ENCODE measurements at places on chromosomes 2 and 18.
A peak's percentile ranks its signal among the peaks of the same experiment; 100 is the strongest.

DNA sequence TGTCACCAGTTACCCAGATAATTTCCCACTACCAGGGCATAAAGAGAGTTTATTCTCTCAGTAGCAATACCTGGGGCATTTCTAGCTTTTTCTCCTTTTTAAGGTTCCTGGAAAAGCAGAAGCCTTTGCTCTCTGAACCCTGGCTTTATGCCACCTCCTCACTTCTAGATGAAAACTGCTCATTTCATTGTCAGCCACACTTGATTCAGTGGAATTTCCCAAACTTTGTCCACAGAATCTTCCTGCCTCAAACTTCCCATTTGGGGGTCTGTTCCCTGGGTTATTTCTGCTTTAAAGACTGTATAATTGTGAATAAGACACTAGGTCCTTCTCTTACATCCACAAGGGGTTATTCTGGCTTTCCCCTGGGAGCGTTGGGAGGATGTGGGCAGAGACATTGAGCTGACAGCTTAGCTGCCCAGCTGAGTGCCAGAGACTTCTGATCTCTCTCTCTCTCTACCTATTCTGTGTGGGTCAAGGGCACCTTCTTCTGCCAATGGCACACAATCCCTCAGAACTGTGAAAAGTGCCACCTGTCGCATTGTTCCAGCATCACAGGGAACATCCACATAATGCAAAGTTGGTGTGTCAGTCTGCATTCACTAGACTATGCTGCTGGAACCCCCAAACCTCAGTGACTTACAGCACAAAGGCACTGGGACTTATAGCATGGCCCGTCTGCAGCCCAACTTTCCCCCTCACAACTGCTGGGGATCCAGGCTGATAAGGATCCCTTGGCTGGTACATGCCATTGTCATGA lies 19.9 kb upstream of the NRP2 start:
- DNase-seq, result no peak

- peak; percentile 34 for DNase-seq
These were observed 15.2 kb upstream of the DNPEP start for GRCh38 chr2:219402665-219403515.

GRCh38 chr2:25822190-25823117 lies 55.8 kb downstream of the ASXL2 start:
- peak; percentile 22 for DNase-seq

- DNase-seq, result no peak
These were observed 17.5 kb downstream of the ASB1 start for GRCh38 chr2:238444242-238444641.

GRCh38 chr2:202933139-202933510 lies 21.1 kb downstream of the CARF start:
- no peak for DNase-seq

DNA sequence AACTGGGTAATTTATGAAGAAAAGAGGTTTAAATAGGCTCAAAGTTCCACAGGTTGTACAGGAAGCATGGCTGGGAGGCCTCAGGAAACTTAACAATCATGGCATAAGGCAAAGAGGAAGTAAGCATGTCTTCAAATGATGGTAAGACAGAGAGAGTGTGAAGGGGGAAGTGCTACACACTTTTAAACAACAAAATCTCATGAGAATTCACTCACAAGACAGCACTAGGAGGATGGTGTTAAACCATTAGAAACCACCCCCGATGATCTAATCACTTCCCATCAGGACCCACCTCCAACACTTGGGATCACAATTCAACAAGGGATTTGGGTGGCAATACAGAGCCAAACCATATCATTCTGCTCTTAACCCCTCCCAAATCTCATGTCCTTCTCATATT lies 34.9 kb downstream of the CFAP210 start:
- no peak for DNase-seq

- no peak for DNase-seq
These were observed 279.7 kb upstream of the FIGN start for GRCh38 chr2:164015328-164016123.

GRCh38 chr2:86072271-86072858 lies 33.3 kb downstream of the POLR1A start:
- DNase-seq, result no peak

- DNase-seq, result no peak
These were observed 137.9 kb downstream of the KLHL29 start for GRCh38 chr2:23522726-23523372.

DNA sequence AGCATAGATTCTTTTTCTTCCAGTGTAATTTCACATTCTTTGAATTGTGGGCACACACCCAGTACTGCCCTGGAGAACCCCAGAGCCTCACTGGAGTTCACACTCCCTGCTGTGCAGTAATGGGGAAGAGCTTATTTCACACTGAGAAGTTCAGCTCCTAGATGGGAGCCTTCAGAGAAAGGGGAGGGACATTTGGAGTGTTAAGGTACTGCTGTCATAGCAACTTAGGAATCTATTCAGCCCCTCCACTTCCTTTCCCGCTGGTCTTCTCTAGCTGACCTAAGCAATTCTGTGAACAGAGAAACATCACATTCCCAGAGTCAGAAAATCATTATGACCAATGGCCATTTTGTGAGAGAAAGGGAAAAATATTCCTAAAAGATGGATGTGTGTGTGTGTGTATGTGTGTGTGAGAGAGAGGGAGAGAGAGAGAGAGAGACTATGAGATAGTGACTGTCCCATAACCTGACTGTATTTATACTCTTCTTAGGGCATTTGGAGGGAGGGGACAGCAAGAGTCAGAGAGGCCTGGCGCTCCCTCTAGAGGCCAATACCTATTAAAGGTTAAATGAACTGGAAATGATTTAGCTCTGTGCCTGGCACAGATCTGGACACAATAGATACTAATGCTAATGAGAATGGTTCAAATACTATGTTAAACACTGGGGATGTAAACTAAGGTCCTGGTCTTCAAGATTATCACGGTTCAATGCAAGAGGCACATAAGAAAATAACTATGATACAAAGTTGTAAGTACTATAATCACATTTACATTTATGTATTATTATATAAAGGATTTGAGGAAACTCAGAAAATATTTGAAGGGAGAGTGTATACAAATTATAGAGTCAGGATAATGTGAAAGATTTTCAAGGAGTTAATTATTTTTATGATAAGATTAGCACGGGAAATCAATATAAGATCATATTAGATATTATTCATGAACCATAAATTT lies 41.5 kb upstream of the RPE start:
- DNase-seq, result no peak

DNA sequence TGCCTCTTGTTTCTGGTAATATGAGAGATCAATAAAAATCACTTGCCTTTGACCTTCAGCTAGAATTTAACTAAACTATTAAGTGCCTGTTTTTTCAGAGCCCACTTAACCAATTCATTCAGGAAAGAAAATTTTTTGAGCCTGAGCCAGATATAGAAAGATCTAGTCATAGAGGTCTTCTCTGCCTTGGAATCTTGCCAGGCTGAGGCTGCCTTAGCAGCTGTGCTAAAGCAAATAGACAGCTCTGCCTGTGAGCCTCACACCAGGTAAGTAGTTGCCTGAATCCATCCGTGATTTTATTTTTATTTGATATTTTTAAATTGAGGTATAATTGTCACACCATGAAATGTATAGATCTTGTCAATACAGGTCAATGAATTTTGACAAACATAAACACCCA lies 27.4 kb downstream of the EVX2 start:
- no peak for DNase-seq

GRCh38 chr2:151363709-151364108 lies 6.3 kb downstream of the TNFAIP6 start:
- DNase-seq, result no peak

DNA sequence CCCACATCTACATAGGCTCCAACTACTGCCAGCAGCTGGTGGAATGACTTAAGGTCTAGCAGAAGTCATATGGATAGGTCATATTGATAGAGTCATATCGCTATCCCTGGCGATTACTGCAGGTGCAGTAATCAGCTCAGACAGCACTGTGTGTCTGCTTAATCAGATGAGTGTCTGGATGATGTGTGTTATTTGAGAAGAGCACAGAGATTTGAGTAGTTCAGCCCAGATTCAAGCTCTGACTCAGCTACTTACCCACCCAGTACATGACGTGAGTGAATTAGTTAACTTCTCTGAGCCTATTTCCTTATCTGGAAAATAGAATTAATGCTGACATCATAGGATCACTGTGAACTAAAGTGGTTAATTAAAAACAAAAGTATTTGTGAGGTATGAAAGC lies 78.9 kb downstream of the EHD3 start:
- DNase-seq, result no peak

GRCh38 chr18:28905509-28905908 lies 728.6 kb upstream of the CDH2 start:
- no peak for DNase-seq

GRCh38 chr2:685421-685820 lies 8.2 kb upstream of the TMEM18 start:
- no peak for DNase-seq

- DNase-seq, result no peak
These were observed 367.0 kb downstream of the NR4A2 start for GRCh38 chr2:155965415-155966063.

DNA sequence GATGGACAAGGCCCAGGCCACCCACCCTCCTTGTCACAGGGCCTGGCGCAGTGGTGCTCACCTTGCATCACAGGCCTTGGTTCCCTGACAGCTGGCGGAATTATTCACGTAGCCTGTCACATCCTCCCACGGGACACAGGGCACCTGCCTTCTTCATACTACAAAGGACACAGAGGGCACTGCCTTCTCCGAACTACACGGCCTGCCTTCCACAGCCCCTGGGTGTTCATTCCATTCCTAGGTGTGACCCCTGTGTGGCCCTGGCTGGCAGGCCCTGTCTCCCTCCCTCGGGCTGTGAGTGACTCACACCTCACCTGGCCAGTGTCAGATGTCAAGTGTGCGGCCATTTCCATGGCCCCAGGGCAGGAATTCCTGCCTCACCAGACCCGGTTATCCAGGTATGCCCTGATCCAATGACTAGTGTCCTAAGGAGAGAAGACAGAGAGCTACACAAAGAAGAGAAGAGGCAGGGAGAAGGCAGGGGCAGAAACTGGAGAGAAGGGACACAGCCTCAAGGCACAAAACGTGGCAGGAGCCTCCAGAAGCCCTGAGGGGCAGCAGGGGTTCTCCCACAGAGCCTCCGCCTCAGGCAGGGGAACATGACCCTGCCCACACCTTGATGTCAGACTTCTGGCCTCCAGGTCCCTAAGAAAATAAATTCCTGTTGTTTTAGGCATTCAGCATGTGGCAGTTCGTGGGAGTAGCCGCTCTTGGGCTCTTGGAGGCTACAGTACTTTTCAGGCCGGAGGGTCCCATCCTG lies 43.4 kb downstream of the MBP start:
- DNase-seq, result no peak

DNA sequence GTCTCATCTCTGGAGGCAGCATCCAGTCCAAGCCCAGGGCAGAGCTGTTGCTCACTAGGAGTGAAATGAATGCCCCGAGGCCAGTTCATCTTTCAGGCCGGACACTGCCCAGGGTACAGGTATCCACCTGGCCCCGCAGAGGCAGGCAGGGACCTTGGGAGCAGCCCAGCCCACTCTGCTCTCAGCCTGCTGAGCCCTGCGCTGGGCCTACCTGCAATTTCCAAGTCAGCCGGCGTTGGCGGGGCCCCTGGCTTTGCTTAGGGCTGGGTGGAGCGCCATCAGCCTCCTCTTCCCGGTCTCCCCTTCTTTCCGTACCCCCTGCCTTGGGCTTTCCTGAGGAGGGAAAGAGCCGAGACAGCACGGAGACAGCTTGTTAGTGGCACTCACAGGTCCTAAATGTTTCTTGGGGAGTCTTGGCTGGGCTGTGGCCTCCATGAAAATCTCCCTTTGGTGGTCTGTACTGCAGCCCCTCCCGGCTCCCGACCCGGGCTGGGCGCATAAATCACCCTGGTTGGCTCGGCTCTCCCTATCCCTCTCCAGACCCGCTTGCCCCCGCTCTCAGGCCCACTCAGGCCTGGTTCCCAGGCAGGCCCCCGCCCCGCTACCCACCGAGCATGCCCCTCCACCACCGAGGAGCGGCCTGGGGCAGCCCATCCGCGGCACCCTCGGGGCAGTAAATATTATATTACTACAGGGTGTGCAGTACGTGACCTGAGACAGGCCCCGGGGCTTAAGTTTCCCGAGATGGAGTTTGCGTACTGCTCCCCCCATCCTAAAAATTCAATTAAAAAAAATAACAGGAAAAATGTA lies 106.7 kb downstream of the DYSF start:
- DNase-seq, result no peak

Data from activated CD8-positive, alpha-beta memory T cell treated with anti-CD3 and anti-CD28 coated beads for 4 hours (primary cell).